Neural crest cell (in vitro differentiated cells): ENCODE measurements at places on chromosomes 2 and 18.

DNA sequence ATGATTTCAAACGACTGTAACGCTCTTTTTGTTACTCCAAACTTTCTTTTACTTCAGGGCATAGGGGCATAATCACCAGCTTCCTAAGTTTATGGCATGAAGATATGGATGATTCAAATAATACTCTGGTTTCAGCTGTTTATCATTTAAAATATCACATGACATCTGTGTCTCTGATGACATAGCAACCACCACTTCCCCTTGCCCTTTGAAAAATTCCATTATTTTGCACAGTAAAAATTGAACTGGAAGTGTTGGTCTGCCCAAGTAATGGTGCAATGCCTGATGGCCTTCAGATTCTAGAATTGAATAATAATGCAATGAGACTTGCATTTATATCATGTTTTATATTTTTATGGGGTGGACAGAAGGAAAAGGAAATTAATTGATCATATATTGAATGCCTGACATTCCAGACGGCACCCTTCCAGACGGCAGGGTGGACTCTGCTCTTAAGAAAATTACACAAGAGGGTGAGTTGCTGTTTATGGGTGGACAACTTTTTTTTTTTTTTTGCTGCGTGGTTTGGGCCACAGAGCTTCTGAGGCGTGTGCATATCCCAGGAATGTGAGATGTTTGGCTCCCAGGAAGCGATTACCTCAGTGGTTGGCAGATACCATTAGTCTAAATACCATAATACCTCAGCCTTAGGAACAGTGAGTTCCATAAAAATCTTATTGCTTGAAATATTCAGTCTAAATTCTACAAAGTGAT lies 101.7 kb upstream of the ZNF521 start:
- DNase-seq: no peak

GRCh38 chr2:174704642-174705041 lies 59.6 kb downstream of the CHRNA1 start:
- no peak for DNase-seq

DNA sequence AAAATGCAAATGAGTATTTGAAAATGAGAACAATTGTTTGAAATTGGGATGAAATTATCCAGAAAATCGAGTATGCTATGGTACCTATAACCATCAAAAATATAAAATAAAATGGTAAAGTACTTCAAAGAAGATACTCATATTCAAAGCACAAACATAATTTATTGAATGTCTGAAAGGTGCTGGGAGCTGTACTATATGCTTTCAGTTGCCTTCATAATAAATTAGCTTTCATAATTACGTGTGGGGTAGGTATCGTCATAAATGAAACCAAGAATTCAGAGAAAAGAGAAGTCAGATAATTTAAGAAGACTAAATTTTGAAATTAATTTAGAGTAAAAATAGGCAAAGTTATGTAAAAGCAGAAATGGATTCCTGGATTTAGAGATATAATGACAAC lies 721.9 kb upstream of the ACVR2A start:
- no peak for DNase-seq

DNA sequence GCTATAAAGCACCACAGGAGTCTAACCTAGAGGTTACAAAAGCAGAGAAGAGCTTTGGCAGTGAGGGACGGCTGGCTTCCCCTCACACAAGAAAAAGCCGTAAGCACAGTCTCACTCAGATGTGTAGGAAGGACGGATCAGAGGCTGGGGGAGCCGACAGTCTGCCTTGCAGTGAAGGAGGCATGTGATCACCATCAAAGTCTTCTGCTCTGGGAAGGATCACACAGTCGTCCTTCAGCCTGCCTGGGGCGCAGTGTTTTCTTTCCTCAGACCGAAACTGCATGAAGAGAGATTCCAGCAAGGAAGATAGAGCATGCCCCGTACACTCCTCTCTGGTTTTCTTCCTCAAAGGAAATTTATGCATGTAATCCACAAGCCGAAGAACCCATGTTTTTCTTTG lies 24.1 kb downstream of the GATA6 start:
- DNase-seq: no peak

DNA sequence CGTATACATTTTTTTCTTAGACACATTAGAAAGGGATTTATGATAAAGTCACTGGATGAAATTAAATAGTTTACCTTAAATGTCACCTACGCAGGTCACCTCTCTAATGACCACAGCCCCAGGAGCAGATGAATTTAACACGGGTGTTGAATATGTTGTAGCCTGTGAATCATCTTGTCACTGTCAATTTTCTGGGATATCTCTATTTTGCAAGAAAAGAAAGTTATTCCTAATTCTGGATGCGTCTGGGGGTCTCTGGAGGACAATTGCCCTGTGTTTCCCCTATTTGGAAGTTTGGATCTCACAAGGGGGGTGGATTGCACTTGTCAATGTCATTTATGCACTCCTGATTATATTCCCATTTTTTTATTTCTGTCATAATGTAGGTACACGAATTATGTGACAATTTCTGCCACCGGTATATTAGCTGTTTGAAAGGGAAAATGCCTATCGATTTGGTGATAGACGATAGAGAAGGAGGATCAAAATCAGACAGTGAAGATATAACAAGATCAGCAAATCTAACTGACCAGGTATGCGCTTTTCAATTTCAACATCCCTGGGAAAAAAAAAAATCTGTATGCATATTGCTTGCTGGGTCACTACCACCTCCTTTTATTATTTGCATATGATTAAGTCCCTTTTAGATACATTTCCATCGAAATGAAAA lies 7.7 kb downstream of the MEIS1 start:
- no peak for DNase-seq

GRCh38 chr2:23027396-23027795 lies 357.6 kb upstream of the KLHL29 start:
- DNase-seq: no peak
